ENCODE measurements at places on chromosomes 5 and 9.

- DNase-seq = no peak
Measured at GRCh38 chr9:77386187-77386586, 208.9 kb downstream of the VPS13A start.

DNA sequence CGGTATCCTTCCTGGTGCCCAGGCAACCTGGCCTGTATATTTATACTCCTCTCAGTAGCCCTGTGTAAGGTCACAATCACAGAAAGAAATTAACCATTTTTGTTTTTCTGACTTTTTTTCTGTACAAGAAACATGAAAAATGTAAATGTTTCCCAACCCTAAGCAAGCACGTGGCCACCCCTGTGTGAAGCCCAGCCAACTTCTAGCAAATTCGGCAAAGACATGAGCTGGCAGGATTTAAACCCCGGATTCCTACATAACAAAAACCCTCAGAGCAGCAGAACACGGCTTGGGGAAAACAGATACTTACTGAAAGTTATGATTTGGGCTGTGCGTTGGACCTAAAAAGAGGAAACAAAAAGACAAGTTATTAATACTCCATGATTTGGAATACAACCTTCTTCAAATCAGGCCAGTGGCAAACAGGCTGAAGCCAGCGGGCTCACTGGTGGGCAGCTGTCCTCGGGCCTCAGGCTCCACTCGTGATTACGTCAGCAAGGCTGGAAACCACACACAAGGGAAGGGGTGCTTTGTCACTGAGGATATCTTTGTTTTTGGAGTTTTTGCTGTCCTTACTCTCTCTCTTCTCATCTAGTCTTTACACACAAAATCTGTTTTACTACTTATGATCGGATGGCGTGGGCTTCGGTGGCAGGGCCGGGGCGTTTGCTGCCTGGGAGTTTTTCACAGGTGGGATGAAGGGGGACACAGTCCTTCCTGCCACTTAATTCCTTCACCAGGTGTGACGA, 194.1 kb downstream of the ROR2 start:
- no peak for DNase-seq

GRCh38 chr9:35695943-35696401, 6.2 kb upstream of the TPM2 start:
- DNase-seq = no peak

- no peak for DNase-seq
Measured at GRCh38 chr9:111483439-111483857, 735 bp downstream of the ECPAS start.

DNA sequence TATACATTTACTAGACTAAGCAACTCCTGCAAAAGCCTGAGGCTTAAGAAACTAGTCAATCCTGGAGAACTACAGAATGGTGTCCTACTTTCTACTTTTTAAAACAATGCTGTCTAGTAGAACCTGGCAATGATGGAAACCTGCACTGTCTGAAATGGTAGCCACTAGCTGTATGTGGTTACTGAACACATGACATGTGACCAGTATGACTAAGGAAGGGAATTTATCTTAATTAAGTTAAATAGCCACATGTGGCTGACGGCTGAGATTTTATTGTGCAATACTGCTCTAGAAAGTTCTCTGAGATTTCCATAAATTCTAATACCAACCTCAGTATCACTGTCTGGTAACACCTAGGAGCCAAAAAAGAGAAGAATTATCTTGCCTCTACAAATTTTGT, 44.9 kb upstream of the RAPGEF6 start:
- DNase-seq = no peak

GRCh38 chr5:121009058-121009457, 545.0 kb downstream of the PRR16 start:
- no peak for DNase-seq

- DNase-seq = no peak
Measured at GRCh38 chr5:62568800-62569432, 9.7 kb upstream of the LRRC70 start.

GRCh38 chr5:122772446-122772845, 2.4 kb upstream of the SNX2 start:
- DNase-seq = no peak

DNA sequence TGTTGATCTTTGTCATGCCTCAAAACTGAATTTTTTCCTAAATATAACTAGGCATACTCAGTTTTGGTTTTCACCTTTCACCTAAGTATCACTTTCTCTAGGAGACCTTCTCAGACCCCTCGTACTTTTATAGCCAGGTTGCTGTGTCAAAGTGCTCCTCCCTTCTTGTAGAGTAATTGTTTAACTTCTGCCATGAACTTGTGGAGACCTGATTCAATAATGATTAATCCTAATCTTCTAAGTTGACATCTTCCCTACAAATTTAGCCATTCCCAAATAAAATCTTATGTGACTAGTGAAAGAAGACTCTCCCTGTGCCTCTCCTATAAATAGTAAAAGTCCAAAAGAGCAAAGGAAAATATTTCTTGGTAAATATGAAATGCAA, 159.8 kb downstream of the SPATA31D1 start:
- no peak for DNase-seq

- no peak for DNase-seq
Measured at GRCh38 chr9:124283228-124283814, 25.6 kb downstream of the NEK6 start.

DNA sequence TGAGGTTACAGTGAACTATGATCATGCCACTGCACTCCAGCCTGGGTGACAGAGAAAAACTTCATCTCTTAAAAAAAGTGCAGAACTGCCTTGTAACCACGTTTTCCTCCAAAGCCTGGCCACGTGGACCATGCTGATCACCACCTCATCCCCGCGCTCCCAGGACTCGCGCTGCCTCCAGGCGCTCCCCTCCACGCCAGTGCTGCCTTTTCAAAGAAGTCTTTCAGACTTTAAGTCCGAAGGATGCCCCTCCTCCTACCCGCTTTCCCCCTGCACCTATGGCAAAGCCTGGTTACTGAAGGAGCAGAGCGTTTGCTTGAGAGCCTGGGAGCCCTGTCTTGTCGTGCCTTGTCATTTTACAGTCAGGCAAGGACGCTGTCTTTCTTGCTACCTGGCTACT, 43.8 kb downstream of the HABP4 start:
- no peak for DNase-seq

DNA sequence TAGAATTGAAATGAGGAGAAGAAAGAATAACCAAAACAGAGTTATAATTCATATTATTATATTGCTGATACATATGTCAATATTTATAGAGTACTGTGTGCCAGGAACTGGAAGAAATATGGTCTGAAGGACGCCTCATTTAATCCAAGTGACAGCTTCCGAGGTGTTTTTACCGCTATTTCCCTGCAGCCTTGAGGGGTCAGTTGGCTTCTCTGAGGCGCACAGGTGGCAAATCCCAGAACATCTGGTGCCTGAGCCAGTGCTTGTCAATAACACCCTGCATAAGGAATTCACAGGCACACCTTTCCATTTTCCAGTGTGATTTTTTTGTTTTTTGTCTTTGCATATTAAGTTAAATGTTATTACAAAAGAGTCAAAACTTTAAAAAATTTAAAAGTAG, 43.3 kb upstream of the CTSL start:
- DNase-seq = no peak

DNA sequence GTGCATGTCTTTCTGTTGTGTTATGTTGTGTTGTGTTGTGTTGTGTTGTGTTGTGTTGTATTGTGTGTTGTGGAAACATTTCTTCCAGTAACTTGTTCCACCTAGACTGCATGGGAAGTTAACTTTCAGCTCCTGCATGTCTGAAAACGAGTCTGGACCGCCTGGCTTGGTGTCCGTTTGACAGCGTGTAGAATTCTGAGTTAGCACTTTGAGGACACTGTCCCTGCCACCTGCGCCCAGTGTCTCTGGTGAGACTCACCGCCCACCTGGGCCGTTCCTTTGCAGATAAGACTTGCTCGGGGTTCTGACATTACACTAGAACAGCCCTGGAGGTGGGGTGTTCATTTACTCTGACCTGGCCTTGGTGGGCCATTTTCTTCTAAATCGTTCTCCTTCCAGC, 42.0 kb downstream of the WNK2 start:
- no peak for DNase-seq
